ENCODE measurements at places on chromosomes 5 and 9.

- DNase-seq = no peak
Observed at GRCh38 chr5:77877516-77878355, 101.6 kb upstream of the TBCA start.

DNA sequence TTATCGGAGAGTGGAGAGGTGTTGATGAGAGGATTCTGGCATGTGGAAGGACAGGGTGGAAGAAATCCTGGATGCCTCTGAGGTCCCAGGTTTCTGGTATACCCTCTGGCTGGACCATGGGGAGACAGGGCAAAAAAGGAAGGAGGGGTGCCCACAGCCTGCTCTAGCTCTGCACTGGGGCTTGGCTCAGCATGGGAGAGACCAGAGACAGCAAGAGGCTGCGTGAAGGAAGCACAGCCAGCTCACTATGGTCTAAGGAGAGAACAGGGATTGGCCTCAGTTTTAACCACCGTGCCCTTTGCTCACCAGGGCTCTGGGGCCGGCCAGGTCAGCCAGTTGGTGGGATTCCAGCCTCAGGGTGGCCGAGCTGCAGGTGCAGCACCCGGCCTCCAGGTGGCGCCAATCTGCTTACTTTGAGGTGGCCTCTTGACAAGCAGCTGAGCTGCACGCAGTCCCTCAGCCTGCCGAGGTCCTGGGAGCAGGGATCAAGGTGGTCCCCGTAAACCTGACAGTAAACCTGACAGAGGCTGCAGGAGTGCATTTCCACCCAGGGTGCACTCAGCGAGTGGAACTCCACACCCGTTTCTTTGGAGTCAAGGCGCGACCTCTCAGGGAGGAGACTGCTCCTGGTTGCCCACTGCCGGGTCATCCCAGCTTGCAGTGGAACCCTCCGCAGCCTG, 25.0 kb upstream of the SPTLC1 start:
- DNase-seq = no peak

DNA sequence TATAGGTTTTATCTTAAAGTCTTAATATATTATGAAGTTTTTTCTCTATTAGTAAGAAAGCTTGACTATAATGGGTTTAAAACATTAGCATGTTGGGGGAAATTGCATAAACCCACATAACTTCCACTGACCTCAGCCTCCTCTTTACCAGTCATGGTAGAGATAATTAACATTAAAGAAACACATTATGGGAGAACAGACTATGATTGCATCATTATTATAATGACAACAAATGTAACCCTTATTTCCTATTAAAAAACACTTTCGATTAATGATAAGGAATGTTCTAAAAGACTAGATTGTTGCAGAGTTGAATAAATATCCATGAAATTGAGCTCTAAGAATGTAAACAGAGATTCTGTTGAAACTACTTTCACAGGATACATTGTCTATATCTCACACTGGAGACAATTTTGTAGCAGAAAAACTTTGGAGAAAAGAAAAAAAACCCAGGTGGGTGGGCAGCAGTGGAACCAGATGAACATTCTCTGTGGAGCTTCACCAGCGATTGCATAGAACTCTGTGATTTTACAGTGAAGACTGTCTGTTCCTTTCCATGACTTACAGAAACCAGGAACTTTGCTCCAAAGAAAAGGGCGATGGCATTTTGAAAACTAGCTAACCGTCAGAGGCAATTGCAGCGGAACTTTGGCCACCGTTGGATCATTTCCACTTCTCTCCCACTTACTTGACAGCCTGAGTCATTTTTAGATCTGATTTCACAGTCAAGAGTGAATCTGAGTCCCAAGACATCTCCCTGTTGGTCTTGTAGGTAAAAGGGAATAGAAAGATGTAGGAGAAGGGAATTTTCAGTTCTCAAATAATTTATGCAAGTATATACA, 21.0 kb upstream of the ERAP2 start:
- no peak for DNase-seq

DNA sequence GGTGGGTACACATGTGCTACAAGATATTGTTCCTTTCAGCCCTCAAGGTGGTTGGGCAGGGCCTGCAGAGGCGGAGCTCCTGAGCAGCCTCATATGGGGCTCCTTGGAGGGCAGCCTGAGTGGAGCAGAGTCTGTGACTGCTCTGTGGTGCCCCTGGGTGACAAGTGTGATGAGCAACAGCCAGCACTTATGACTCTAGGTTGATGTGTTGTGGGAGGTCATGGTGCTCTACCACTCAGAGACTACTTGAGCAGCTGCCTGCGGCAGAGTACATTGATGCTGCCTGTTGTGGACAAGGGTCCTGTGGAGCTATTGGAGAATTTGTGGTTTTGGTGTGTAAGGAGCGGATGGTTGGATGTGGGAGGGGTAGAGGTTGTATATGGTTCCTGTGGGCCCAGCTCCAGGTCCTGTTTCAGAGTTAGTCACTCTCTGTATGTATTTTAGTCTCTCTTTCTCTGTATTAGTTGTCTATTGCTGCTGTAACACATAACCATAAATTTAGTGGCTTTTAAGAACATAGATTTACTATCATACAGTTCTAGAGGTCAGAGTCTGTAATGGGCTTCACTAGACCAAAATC, 141.3 kb downstream of the SREK1 start:
- no peak for DNase-seq

GRCh38 chr5:125357660-125358059, 611.2 kb upstream of the ZNF608 start:
- no peak for DNase-seq

DNA sequence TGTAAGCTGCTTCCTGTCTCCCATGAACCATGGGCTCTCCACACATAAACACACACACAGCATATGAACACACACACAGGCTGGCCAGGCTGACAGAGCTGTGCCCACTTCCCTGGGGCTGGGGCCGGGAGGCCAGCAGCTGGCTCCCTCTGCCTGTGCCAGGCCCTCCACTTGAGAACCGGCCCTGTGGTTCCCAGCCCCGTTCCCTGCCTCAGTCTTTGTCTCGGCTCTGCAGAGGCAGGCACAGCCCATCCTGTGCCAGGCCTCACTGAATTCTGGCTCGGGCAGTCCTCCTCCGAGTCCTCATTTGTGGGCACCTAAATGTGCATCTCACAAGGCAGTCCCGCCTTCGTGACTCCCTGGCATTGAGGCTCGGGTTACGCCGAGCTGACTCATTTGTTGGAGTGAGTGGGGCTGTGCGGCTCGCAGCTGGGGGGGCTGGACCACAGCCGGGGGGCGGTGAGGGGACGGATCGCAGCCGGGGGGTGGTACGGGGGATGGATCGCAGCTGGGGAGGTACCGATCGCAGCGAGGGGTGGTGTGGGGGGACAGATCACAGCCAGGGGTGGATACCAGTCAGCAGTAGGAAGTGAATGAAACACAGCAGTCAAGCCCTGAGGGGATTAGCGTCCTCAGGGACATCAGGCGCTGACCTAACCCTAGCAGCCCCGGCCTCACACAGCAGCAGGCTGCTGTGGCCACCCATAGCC, 72.3 kb downstream of the PSMB7 start:
- DNase-seq = no peak

DNA sequence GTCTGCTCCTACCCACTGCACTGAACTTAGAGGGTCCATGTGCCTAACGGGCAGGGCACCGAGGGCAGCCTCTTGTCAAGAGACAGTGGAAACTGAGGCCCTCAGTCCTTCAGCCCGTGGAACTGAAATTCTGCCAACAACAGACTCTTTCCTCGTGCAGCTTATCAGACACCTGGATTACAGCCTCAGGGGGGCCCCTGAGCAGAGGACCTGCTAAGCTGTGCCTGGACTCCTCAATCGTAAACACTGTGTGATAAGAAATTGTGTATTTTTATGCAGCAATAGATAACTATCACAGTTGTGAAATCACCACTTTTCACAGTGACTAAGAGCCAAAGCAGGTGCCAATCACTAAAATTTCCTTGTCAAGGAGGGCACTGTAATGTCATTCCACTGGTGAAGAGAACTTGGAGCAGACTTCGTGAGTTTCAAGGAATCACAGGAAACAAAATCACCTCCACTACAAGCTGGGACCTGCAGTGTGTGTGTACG, 33.4 kb upstream of the CTSV start:
- no peak for DNase-seq

- no peak for DNase-seq
Observed at GRCh38 chr5:16140944-16141343, 38.6 kb downstream of the MARCHF11 start.

- no peak for DNase-seq
Observed at GRCh38 chr5:112635276-112635675, 102.4 kb upstream of the APC start.

DNA sequence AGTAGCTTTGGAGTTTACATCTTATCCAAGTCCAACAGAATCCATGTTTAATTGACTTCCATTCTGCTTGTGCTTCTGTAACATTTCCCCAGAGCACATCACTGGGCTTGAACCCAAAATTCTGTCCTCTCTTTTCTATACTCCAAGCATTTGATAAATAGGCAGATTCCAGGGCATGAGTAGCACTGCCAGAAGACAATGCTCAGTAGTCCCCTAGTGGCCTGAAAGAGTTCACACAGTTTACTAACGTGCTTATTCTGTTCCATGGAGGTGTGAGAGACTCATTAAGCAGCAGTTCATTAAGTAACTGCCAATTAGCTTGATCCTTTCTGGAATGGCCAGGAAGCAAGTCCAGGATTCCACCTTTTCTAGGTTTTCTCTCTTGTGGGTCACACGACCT, 9.4 kb upstream of the GABRA6 start:
- no peak for DNase-seq

GRCh38 chr9:106481013-106481609, 381.9 kb upstream of the ZNF462 start:
- DNase-seq = no peak

GRCh38 chr5:132268769-132269551, 11.5 kb downstream of the PDLIM4 start:
- no peak for DNase-seq

DNA sequence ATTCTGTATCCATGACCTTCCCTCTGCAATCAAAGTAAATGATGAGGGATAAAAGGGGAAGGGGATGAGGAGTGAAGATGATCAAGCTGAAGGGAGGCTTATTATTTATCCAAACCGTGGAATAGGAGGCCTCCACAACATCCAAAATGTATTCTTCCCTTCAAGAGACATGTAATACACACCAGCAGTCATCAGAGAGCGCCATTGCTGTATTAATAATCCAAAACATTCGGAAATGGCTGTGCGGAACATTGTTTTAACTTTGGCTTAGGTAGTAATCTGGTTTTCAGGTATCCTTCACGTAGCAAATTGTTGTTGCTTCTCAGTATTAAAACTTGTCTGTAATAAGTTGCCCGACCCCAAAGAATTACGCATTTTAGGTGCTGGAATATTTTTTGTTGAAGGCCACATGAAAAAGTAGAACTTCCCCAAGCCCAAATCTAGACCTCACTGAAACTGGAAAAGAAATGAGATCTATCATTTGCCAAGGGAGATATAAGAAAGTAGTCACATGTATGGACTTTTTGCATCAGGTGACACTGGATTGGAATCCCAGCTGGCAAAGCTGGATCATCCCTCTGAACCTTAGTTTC, 2.6 kb upstream of the BOD1 start:
- no peak for DNase-seq

GRCh38 chr9:133103987-133104505, 17.0 kb downstream of the RALGDS start:
- DNase-seq = no peak

DNA sequence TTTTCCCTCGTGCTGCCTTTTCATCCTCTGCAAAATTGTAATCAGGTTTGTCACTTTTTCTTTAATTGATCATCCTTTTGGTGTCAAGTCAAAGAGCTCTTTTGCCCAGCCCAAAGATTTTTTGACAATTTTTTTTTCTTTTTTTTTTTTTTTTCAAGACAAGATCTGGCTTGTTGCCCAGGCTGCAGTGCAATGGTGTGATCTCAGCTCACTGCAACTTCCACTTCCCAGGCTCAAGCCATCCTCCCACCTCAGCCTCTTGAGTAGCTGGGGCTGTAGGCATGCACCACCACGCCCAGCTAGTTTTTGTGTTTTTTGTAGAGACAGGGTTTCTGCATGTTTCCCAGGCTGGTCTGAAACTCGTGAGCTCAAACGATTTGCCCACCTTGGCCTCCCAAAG, 36.7 kb downstream of the CDK7 start:
- DNase-seq = no peak

DNA sequence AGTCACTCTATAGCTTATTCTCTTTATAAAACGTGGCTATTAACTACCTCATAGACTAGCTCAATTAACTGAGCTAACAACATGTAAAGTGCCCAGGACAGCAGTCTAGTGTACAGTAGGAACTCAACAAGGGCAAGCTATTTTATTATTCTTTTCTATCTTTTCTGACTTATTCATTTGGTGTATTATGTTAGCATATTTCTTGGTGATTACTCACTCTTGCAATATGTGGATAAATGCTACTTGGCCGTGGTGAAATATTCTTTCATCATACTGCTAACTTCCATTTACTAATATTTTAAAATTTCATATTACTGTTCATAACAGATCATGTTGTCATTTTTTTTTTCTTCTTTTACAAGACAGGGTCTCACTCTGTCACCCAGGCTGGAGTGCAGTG, 4.9 kb downstream of the SLC25A51 start:
- no peak for DNase-seq

- DNase-seq = no peak
Observed at GRCh38 chr9:21555911-21556310, 73.8 kb upstream of the IFNE start.

GRCh38 chr5:40052808-40053207, 626.9 kb upstream of the PTGER4 start:
- DNase-seq = no peak

DNA sequence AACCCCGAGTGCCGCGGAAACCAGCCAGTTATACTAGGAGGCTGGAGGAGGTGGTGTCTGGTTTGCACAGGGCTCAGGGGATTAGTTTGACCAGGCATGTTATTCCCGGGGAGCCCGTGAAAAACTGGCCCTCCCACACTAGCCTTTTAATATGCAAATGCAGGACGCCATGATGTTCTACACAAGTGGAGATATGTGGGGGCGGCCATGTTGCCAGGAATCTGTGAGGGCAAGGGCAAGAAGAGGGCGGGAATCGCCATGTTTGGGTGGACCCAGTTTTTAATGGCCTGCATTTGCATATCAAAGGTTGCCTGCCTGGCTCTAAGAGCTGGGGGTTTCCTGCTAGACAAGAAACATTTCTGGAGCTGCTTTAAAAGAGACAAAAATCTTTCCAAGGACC, 940.7 kb downstream of the CDH18 start:
- DNase-seq = no peak

DNA sequence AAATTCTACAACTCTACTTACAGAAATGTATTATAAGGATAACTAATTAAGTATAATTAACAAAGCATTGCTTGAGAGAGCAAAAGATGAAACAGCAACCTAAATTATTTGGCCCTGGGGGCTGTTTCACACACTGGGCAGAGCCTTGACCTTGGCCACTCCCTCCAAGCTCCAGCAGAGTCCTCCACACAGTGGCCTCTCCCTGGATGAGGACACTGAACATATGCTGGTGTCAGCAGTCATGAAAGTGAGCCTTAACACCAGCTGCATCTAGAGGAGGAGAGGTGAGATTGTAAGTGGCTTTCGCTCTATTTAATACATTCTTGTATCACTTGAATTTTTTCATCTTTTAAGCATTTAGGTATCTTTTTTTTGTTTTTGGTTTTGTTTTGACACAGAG, 23.3 kb upstream of the ZDHHC12 start:
- DNase-seq = no peak

- no peak for DNase-seq
Observed at GRCh38 chr5:97548739-97549080, 365.7 kb upstream of the RIOK2 start.

GRCh38 chr5:40202814-40203440, 476.8 kb upstream of the PTGER4 start:
- DNase-seq = no peak

GRCh38 chr9:36315283-36315682, 57.0 kb upstream of the GNE start:
- DNase-seq = no peak

GRCh38 chr9:95435074-95435728, 81.6 kb downstream of the PTCH1 start:
- no peak for DNase-seq

Measured in NCI-H524 treated with DMSO at 0.1 percent for 48 hours (cell line).